DMS53 (cell line): ENCODE measurements at places on chromosomes 3 and 15.

GRCh38 chr3:133375403-133375745, 24.5 kb upstream of the BFSP2 start:
- DNase-seq: no peak

DNA sequence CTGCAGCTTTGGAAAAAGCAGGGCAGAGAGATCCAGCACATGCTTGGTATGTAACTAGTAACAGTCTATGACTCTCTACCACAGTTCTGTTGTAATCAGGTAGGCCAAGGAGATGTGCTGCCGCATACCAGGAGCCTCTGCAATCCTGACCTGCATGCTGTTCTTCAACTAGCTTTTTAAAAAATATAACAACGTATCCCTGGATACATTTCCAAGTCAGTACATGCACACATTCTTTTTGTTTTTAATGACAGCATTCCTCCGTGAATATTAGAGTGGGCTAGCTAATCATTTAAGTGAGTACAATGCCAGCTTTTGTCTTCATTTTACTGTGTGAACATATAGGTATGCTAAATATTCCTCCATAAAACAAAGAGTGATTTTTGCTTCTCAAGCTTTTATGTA, 437.8 kb downstream of the RBMS3 start:
- no peak for DNase-seq

DNA sequence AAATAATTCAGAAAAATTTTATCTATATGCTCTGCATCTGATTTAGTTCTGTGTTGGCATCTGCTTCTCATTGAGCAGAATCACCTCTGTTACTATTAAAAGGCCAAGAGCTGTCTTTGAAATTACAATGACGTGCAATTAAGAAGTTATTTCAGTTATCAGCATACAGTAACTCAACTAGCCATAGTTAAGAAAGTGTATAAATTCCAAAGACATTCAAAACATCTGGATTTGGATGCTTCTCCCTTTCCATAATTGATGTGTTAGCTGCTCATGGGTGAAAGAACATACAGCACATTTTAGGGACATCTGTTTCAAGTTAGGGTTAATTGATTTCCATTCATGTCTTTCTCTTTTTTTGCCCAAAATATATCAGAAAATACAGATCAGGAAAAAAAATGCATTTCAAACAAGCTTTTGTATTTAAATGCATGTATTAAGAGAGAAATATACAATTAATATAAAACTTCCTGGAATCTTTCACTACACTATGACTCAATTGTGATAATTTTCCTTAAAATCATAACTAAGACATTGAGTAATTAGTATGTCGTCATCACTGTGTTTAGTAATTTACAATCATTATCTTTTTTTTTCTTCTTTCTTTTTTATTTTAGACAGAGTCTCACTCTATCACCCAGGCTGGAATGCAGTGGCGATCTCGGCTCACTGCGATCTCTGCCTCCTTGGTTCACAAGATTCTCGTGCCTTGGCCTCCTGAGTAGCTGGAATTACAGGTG, 82.7 kb upstream of the MBNL1 start:
- DNase-seq: no peak

GRCh38 chr3:123781571-123782275, 102.4 kb downstream of the MYLK start:
- DNase-seq: no peak

DNA sequence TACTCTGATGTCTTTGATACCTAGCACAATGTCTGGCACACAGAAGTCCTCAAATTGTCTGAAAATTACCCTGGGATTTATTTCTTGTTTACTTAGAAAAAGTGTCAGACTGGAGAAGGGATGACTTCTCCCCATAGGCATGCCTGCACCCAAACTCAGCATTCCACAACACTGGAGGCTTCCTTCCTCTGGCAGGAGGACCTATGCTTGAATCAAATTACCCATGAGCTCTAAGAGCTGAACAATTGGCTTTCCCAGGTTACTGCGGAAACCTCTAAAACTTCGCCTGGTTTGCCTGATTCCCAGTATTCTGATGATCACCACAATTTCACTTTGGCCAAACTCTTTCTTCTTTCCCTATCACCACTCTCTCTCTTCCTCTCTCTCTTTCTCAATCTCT, 217.4 kb downstream of the DIPK2A start:
- no peak for DNase-seq

DNA sequence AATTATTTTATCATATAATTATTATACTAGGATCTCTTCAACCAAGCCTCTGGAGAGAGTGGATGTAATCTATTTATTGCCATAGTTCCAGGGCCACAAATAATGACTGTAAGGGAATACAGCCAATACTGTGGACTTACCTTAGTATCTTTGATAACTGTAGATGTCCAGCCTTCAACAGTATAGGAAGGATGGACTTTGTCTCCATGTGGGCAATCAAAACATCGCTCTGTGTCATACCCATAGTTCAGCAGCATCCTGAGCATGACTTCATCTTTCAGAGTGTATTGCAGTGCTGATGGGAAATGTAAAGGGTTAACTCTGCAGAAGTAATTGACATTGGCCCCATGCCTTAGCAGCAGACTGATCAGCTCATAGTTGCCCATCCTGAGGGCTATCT, 14.2 kb downstream of the ASB14 start:
- DNase-seq: no peak

DNA sequence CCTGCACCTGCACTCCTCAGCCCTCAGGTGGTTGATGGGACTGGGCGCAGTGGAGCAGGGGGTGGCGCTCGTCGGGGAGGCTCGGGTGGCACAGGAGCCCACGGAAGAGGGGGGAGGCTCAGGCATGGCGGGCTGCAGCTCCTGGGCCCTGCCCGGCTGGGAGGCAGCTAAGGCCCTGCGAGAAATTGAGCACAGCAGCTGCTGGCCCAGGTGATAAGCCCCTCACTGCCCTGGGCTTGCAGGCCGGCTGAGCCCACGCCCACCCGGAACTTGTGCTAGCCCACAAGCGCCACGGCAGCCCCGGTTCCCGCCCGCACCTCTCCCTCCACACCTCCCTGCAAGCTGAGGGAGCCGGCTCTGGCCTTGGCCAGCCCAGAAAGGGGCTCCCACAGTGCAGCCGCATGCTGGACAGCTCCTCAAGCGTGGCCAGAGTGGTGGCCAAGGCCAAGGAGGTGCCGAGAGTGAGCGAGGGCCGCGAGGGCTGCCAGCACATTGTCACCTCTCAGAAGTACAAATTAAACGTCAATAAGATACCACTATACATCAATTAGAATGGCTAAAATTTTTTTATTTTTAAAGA, 5.1 kb upstream of the VHL start:
- DNase-seq: no peak

DNA sequence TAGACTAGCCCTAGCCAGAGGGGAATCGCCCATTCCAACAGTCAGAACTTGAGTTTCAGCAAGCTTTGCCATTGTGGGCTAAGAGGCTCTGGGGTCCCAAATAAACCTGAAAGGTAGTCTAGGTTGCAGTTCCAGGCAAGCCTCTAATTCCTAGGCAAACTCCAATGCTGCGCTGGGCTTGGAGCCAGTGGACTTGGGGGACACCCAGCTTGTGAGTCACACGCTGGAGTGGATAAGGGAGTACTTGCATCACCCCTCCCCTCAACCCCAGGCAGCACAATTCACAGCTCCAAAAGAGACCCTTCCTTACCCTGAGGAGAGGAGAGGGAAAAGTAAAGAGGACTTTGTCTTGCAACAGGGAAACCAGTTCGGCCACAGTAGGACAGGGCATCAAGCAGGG, 105.2 kb upstream of the DPPA4 start:
- no peak for DNase-seq

DNA sequence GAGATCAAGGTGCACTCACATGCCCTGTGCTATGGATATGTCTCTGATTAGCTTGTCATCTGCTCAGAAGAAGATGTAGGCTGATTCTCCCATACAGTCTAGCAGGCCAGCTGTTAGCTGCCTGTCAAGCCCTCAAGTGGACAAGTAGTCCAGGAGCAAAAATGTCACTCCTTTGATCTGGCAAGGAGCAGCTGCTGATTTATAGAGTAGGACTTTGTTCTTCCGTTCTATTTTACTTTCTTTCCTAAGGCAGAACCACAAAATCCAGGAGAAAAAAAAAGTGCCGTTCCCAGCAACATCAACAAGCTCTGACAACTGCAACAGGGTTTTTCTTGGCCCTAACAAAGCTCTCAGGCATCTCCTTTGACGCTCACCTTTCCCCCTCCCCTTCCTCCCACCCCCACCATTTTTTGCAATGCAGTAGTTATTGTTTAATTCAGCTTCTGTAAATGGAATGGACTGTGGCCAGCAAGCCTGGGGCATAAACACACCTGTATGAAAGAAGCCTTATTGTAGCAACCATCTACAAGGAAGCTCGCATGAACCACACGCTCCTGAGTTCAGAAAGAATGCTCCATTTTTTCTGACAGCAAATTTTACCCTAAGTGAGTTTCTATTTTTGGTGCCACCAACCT, 196.3 kb downstream of the MEIS2 start:
- DNase-seq: peak; percentile 52

DNA sequence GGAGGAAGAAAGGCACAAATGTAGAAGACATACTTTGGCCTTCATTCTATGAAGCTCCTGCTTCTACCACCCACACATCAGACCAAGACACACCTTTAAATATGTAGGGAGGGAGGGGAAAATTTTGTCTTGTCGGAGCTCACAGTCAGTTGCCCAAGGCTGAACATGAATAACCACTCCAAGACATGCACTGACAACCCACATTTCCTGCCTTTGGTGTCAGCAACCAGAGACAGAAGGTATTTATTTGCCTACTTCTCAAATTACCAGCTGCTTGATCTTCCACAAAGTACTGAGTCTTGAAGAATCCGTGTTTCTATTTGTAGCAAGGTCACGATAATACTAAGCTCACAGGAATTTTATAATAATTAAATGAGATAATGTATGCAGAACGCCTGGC, 169.7 kb downstream of the KCNMB2 start:
- peak; percentile 70 for DNase-seq

GRCh38 chr3:71008350-71008935, 575.1 kb downstream of the FOXP1 start:
- DNase-seq: peak; percentile 1

DNA sequence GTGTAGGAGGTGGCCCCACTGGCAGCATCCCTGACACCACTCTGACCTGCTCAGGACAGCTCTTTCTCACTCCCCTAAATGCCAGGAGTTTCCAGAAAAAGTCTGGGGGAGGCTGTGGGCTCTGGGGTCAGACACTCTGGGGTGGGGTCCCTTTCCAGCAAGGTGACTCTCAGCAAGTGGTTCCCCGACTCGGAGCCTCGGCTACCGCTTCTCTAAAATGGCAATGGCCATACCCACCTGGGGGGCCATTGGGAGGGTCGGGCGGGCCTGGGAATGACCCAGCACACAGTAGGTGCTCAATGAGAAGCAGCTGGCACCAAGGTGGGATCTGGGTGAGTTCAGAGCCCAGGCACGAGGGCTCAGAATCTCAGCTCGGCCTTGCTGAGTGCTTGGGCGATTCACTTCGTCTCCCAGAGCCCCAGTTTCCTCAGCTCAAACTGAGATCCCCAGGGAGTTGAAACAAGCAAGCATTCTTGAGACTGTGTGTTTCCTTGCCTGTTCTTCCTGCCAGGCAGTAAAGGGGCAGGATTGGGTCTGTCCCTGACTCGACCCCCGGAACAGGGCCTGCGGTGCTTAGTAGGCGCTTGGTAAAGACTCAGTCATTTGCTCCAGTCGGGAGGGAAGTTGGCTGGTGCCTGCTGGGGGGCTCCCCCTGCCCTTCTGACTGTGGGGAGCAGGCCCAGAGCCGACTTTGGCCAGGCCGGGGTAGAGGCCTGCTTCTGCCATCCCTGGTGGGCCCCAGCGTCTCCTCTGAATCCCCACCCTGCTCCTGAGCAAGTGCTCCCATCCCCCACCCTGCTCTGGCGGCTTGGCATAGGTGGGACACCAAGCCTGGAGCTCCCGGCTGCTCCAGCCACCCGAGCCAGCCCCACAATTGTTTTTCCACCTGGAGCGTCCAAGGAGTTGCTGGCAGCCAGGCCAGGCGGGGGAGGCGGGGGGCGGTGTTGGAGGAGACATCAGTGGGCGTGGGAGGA, 32.9 kb upstream of the FBLN2 start:
- no peak for DNase-seq

- peak; percentile 72 for DNase-seq
Measured at GRCh38 chr3:50272911-50273688, 4.2 kb downstream of the SEMA3B start.

- DNase-seq: no peak
Measured at GRCh38 chr3:155317211-155317610, 23.7 kb upstream of the STRIT1 start.

GRCh38 chr15:88998980-88999713, 86.0 kb upstream of the MFGE8 start:
- DNase-seq: no peak

GRCh38 chr3:15313461-15313860, 18.9 kb downstream of the SH3BP5 start:
- peak; percentile 57 for DNase-seq

GRCh38 chr3:114451561-114452018, 157.8 kb downstream of the TIGIT start:
- DNase-seq: peak; percentile 5

- DNase-seq: peak; percentile 92
Measured at GRCh38 chr3:127630811-127631714, 2.1 kb downstream of the PODXL2 start.

DNA sequence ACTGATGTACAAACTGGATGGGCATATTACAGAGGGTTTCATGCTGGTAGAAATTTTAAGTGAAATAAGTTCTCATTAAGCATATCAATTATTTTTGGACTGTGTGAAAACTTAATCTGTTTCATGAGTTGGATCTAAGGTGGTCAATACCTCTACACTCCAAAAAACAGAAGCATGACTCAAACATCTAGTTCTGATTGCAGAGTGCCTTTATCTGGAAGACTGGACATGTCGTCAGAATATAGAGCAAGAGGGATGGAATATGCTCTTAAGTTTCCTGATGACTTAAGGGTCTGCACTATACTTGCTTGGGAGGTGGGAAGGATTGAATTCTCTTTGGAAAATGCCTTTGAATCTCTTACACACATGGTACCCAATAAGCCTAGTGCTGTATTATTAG, 138.3 kb downstream of the LPP start:
- DNase-seq: no peak

DNA sequence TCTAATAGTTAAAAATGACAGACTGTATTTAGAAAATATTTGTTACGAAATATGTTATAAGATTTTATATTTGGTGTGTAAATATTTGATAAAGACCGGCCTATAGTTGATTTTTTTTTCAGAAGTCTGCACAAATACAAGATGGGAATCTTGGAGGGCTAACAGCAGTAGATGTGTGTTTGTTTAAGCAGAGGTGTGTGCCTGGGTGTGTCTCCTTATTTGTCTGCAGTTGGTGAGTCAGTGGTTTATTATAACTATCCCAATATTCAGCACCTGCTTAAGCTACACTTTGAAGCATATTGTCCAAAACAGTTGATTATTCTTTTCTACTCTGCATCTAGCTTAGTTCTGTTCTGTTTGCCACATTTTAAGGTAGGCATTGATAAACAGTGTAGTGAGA, 12.4 kb downstream of the GLCE start:
- peak; percentile 31 for DNase-seq

- no peak for DNase-seq
Measured at GRCh38 chr15:70701891-70702568, 61.3 kb downstream of the UACA start.

GRCh38 chr15:92068121-92068520, 214.6 kb downstream of the SLCO3A1 start:
- no peak for DNase-seq

- DNase-seq: peak; percentile 1
Measured at GRCh38 chr3:76859596-76859995, 180.3 kb upstream of the ROBO2 start.
